ENCODE measurements at places on chromosomes 7 and 10. TPM values are rescaled to one million over a fixed set of nuclear protein-coding genes. Genes with fewer than 3 reads are reported as not detected.

LIPF gene
- not detected for total RNA-seq

BMPER gene
- 3.0 TPM for total RNA-seq

STEAP1B gene
- not detected for total RNA-seq

TET1 gene
- total RNA-seq = 2.4 TPM

GRCh38 chr10:101974091-101974971 is 81.6 kb downstream of the ARMH3 start:
- DNase-seq = no peak

GRCh38 chr10:76086761-76087639 is 655.6 kb downstream of the LRMDA start:
- no peak for DNase-seq

- peak; percentile 99 for DNase-seq
These were observed 130.0 kb upstream of the BTBD16 start for GRCh38 chr10:122140941-122141623.

DNA sequence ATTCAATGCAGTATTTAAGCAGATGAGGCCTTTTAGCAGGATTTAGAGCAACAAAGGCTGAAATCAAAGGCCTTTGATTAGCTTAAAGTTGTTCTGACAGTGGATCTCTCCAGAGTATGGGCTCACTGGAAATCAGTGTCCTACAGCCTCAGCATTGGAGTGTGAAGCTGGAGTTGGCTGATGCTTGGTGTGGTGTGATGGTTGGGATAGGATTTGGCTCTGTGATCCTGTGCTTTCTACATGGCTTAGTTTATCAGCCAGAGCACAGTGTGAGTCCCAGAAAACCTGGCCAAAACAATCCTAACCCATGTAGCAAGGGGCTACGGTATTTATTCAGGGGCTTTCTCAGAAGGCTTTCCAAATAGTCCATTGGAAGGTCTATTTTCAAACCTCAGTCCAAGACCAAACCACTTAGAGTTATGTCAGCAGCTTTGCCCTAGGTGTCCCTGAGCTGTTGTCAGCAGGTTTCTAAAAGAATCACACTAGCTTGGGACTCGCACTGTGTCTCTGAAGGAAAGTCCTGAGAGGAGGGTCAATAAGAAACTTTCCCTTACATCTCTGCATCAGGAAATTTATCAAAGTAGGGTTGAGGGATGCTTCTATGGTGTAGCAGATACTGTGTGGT is 65.4 kb upstream of the ANKRD1 start:
- no peak for DNase-seq

GRCh38 chr7:107150375-107151073 is 18.3 kb upstream of the HBP1 start:
- peak; percentile 86 for DNase-seq

- DNase-seq = no peak
These were observed 39.9 kb upstream of the DDC start for GRCh38 chr7:50605059-50605458.

GRCh38 chr7:42407833-42408232 is 170.8 kb upstream of the GLI3 start:
- no peak for DNase-seq

- DNase-seq = peak; percentile 53
These were observed 101.5 kb upstream of the DIP2C start for GRCh38 chr10:790821-791551.

DNA sequence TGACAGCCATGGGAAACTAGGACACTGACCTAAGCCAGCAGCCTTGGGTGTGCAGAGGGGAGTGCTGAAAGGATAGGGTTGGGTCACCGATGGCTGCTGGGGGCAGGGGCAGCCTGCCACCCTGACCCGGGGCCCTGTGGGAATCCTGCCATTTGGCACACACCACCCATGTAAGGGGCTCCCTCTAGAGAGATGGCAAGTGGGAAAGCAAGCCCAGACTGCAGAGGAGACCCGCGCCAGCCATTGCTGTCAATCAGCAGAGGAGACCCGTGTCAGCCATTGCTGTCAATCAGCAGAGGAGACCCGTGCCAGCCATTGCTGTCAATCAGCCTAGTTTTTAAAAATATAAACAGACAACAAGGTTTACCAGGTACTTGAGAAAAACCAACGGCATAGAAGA is 27.4 kb upstream of the PRKAG2 start:
- DNase-seq = no peak

Measured in right atrium auricular region (tissue), 2 donors.